Ascending aorta (tissue), 2 donors: ENCODE measurements at places on chromosomes 13 and 19.

DNA sequence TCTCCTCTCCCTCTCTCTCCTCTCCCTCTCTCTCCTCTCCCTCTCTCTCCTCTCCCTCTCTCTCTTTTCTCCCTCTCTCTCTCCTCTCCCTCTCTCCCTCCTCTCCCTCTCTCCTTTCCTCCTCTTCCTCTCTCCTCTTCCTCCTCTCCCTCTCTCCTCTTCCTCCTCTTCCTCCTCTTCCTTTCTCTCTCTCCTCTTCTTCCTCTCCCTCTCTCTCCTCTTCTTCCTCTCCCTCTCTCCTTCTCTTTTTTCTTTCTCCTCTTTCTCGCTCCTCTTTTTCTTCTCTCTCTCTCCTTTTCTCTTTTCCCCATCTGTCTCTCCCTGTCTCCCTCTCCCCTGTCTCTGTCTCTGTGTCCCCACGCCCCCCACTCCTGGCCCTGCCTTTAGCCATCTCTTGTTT, 136.7 kb downstream of the GGACT start:
- DNase-seq, result no peak

DNA sequence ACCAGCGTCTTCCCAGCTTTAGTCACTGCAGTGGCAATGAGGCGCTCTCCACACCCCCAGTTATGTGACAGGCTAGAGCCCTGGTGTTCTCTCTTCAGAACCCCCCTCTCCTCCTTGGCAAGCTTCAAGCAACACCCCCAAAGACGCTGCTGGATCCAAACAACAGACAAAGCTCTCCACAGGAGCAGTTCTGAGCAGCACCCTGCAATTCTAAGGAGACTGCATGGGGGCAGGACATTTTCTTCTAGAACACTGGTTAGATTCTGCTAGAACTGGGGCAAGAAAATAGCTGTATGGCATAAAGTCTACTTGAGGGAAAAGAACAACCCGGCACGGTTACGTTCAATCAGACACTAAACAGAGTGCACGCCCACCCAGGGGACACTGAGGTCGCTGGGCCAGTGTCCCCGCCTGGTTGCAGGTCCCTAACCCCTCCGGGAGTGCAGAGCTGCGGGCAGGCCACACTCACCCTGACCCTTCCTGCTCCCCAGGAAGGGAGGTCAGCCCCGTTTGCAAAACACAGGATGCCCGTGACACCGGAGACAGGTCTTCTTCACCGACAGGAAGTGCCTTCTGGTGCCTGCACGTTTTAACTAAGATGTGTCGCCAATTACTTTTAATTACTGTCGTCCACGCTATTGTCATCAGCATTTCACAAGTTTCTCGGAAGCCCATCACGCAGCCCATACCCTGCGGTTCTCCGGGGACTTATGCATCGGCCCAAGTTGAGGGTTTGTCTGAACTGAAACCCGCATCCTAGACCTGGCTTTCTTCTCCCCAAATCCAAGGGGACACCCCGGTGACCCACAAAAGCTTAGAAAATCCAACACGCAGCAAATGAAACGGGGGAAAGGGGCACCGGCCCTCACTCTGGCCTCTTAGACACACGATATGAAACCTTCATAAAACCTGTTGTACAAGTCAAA, 943 bp downstream of the GJB6 start:
- DNase-seq, result peak; percentile 43

DNA sequence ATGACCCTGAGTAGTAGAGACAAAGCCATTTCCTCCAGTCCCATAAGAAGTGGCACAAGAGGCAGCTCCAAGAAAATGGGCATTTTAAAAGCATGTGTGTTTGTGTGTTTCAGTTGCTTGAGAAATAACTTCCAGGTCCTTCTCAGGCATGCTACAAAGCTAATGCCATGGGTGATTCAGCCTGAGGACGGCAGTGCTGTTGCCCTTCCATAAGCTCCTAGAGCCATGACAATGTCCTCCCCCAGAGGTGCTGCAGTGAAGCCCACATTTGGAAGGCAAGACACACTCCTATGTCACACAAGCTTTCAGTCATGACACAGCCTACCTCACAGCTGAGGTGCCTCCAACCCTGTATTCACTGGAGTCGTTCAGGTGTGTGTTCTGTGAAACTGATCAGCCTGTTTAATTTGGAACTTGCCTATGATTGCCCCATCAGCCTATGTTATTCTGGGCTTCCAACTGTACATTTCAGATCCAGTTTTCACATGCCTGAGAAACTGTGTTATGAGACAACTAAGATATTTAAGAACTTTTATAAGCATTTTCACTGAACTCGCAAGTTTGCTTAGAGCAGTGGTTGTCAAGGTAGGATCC, 213.6 kb downstream of the FOXO1 start:
- no peak for DNase-seq

DNA sequence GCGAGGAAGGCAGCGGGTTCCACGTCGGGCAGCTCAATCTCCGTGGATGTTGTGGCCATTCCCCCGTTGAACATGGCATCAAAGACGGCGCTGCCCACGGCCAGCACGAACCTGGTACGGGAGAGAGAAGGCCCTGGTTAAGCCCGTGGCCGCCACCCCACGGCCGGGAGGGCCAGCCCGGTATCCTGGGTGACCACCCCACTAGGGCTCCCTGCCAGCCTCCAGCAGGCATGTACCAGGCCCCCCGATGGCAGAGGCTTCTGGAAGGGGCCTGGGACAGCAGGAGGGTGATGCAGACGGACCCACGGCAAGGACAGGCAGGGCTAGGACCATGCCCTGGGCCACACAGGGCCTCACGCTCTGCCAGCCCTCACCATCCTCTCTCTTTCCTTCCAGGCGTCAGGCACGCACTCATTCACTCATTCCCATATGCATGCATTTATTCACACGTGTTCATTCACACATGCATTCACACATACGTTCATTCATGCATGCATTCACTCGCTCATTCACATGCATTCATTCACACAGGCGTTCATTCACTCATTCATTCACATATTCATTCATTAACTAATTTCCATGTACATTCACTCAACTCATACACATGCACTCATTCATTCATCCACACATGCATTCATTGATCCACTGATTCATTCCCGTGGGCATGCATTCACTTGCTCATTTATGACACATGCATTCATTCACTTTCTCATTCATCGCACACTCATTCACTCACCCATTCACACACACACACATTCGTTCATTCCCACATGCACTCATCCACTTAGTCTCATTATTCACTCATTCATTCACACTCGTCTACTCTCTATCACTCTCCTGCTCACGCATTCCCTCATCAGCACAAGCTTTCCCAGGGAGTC, 17.9 kb downstream of the BTBD2 start:
- no peak for DNase-seq

DNA sequence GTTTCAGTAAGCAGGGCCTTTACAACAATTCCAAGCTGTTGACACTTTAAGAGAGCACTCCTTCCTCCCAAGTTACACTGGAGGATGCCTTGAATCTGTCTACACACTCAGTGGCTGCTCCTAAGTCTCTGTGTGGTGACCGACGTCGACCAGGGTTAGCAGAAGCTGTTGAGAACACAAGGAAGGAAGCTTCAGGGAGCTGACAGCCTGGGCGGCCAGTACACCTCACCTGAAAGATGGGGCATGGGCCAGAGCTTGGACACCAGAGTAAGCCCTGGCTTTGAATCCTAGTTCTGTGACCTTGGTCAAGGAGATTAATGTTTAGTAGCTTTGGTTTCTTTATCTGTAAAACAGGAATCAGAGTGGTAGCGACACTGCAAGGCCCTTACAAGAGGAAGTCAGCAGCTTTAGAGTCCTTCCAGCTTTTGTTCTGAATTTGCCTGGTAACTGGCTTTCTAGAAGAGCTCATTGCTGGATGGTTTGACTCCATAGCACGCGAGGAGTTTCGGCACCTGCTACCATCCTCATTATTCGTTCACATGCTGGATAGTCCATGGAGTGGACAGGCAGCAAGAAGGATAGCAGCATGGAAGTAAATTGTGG, 214.2 kb downstream of the FGF9 start:
- DNase-seq, result no peak

DNA sequence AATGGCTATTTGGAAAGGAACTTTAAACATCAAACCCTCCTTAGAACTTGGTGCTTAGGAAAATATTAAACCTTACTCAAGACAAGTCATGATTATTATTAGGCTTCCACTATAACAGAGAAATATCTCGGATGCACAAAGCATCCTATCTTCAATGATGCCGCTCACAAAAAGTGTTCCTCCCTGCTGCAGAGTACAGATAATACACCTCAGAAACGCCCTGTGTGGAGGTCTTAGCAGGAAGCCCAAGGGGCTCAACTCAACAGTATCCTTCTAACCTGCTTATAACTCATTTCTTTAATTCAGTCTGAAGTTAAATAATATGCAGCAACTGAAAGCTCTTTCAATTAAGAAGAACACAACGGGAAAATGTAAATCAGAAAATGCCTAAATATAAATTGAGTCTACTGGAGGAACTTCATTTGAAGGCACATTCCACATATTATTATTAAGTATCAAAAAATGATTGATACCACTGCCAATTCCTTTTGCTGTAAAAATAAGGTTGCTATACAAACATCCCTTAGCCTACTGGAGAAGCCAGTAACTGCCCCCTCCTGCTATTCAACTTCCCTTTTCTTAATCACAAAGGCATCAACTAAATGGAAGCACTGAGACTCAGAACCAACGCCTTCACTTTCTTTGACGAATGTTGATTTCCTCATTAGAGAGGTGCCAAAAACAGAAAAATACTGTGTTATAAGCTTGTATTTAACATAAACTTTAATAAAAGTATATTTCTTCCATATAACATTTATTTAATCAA, 12.0 kb downstream of the ELF1 start:
- DNase-seq, result no peak

- no peak for DNase-seq
These were observed 74.5 kb upstream of the NBEA start for GRCh38 chr13:34867590-34867989.

GRCh38 chr19:39832341-39833083, 1.4 kb downstream of the DYRK1B start:
- DNase-seq, result no peak

GRCh38 chr19:3867971-3868769, 668 bp downstream of the ZFR2 start:
- no peak for DNase-seq

GRCh38 chr19:31907661-31908060, 437.7 kb upstream of the ZNF507 start:
- no peak for DNase-seq

DNA sequence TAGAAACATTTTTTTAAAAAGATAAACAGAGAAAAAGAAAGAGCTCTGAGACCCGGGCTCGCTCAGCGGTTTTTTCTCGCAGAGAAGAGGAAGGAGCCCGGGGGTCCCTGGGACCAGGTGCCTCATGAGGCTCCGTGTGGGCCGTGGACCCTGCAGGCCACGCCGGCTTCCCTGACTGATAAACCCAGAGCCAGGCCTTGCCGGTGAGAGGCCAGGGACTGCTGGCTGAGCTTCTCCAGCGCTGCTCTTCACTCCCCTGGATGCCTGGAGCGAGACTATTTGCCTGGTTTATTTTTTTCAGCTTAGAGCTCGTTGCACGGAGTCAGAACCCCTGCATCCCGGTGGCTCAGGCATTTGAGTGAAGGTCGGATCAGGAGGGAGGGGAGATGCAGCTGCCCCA, 53.4 kb upstream of the F7 start:
- DNase-seq, result no peak

GRCh38 chr13:105665284-105665683, 870.2 kb downstream of the EFNB2 start:
- DNase-seq, result no peak
